ENCODE measurements at places on chromosomes 6 and 20.
A peak's percentile ranks its signal among the peaks of the same experiment; 100 is the strongest.

GRCh38 chr6:518218-518617 is 126.7 kb downstream of the IRF4 start:
- no peak for DNase-seq

GRCh38 chr6:3355358-3356055 is 96.8 kb downstream of the PSMG4 start:
- DNase-seq: no peak

GRCh38 chr6:14540810-14541540 is 423.4 kb downstream of the CD83 start:
- DNase-seq: no peak

DNA sequence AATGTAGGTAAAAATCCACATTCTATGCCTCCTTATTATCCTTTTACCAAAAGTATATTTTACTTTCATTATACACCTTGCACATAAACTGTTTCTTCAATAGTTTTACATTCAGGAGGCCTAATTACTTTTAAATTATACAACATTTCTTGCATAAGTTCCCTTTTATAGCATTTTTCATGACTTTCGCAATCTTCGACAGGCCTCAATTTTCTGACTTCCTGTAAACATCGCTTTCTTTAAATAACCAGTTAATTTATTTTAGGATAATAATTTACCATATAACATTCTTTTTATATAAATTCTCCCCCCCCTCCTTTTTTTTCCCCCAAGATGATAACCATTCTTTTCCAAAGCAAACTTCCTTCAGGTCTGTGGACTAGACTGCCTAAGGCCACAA is 9.2 kb downstream of the SLC35A1 start:
- no peak for DNase-seq

DNA sequence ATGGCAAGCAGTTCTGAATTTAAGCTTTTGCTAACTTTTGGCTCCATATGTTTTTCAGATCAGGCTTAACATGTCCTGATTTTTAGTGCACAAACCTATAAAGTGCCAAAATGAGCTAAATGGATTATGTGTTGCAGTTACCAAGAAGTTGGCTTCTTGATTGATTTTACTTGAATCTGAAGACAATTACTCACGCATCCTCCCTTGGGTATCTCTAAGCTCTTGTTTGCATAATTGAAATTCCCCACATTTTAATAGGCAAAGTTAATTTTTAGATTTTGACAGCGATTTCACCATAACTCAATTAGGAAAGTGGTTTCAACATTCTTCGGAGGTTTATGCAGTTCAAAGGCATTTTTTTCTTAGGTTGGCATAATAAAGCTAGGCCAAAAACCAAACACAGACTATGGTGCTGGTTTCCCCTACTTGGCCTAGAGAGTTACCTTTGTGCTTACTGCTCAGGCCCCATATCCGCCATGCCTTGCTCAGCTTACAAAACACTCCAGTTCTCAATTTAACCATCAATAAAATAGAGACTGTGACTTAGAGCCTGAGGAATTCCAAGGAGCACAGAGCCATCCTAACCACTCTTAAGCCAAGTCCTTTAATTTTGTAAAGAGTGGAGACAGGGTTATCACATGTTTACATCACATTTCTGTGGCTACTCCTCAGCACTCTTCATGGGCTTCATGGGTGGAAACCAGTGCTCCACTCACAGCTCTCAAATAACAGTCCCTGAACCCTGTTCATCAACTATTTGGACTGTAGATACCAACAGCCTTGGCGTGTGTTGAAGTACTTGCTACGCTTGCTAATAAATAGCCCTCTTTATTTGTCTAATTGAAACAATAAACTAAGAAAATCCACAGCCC is 32.1 kb downstream of the LAMA4 start:
- peak; percentile 82 for DNase-seq

- DNase-seq: no peak
These were observed 181.7 kb upstream of the ARID1B start for GRCh38 chr6:156595476-156595875.

GRCh38 chr6:144478483-144478882 is 193.3 kb downstream of the UTRN start:
- no peak for DNase-seq

DNA sequence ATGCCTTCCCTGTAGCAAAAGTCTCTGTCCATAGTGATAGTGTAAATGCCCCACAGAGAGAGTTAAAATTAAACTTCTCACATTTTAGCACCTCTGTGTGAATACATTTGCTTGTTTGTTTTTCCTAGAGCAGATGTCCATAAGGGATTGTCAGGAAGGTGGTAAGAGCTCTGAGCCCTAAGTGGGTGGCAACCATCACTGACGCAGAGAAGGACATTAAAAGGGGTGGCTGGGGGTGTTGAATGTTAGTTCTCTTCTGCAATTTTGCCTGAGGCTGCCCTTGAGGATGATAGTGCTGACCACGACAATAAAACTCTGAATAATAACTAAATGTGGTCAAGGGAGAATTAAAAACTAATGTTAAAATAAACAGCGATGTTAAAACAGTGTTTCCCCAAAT is 174.3 kb upstream of the ID4 start:
- no peak for DNase-seq

DNA sequence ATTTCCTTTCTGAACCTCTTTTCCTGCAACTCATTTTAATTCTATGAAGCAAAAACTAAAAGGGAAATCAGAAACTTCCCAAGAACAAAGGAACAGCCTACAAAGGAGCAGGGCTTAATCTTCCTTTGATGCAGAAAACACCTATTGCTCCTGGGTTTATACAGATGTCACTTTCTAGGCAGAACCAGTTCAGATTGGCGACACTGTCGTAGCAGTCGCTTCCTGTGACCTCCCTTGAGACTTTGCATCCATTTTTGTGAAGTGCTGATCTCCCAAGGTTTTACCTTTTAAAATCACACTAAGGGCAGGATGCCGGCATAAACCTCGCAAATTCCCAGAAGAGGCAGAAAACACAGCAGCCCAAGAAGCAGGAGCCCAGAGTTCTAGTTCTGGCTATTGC is 40.1 kb downstream of the JAG1 start:
- no peak for DNase-seq

DNA sequence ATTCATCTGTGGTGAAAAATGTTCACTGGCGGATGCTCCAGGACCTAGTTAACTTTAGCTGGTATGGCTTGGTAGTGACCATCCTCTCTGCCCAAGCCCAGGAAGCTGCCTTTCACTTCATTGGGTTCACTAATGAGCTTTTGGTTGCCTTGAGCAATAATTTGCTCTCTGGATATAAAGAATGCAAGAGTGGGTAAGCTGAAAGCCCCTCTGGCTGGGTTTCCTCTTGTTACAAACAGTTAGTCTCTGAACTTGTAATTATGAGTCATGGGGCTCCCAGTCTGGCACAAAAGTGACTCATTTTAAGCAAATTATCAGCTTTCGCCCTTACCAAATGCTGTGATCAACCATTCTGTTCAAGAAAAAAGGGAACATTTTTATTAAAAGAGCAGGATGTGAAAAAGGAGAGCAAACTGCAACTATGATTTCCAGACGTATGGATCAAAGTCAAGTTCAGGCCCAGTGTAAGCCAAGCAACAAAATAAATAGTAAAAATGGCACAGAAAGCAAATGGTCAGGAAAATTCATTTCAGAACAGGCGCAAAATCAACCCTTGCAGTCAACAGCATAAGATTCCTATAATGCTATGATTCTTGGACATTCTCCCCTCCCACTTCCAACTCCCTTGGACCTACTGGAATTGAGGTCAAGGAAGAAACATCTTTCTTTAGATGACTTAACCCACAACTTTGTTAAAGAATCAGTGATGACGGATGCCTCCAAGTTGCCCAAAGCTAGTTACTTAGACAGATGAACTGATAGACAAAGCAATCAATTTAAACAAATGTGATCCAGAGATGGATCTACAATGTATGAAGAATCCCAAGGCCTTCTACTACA is 130.0 kb upstream of the KCNK16 start:
- DNase-seq: no peak

GRCh38 chr20:19725814-19726525 is 32.1 kb upstream of the RIN2 start:
- DNase-seq: no peak

GRCh38 chr6:97422171-97422570 is 139.2 kb upstream of the MMS22L start:
- DNase-seq: no peak

- DNase-seq: no peak
These were observed 248.8 kb downstream of the TTLL2 start for GRCh38 chr6:167573461-167574215.

GRCh38 chr6:118187568-118188164 is 280.6 kb downstream of the SLC35F1 start:
- DNase-seq: no peak

- no peak for DNase-seq
These were observed 149.5 kb downstream of the RNF144B start for GRCh38 chr6:18536591-18537055.

GRCh38 chr20:49792006-49792405 is 20.6 kb upstream of the SLC9A8 start:
- DNase-seq: no peak

DNA sequence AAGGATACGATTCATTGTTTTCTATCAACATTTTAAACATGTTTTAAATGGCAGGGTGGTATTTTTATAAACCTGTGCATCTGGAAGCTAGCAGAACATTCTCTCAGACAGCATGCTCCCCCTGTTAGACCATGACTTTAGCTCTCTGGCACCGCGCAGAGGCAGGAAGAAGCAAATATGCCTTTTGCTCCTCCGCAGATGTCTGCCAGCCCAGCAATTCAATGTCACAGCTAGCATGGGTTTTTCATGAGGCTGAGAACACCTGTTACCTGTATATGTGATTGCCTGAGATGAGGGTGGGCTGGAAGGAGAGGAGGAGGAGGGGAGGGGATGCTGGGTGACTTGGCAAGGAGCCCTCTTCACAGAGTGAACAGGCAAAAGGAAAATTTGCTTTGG is 6.7 kb downstream of the MTCH1 start:
- DNase-seq: no peak

GRCh38 chr6:83615025-83615999 is 93.6 kb downstream of the SNAP91 start:
- DNase-seq: peak; percentile 12

DNA sequence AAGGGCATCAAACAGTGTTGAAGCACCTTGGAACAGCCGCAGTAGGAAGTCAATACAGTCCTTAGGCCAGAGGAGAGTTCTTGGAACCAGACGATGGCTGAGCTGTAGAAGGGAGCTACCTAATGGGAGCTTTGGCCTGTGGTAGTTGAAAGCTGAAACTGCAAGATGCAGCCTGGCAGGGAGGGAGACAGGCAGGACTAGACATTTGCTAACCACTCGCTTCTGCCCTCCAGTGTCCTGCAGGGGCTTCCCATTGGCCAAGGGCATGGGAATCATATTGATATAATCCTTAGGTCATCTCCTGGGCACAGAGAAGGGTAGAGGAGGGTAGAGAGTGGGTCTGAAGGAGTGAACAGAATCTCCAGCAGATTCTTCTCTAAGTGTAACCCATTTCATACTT is 60.4 kb downstream of the TPD52L1 start:
- no peak for DNase-seq

GRCh38 chr6:364609-365540 is 26.7 kb upstream of the IRF4 start:
- no peak for DNase-seq

DNA sequence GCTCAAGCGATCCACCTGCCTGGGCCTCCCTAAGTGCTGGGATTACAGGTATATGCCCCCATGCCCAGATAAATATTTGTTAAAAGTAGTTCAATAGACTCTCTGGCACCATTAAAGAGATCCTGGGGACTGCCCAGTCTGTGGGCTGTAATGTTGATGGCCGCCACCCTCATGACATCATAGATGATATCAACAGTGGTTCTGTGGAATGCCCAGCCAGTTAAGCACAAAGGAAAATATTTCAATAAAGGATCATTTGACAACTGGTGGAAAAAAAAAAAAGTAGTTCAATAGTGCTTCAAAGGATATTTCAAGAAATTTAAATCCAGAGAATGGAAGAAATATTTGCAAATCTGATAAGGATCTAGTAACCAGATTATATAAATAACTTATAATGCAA is 1.5 kb upstream of the CRIP3 start:
- no peak for DNase-seq

DNA sequence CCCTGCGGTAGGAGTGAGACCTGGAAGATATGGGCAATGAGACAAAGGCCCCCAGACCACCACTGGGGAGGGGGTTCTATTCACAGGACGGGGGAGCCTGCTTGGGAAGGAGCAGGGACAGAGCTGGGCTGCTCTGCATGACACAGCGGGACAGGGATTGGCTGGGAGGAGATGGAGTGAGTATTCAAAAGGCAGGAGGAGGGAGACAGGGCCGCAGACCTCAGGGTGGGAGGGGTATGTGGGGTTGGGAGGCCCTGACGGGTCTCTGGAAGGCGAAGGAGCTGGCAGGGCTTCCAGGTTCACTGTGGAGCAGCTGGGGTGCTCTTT is 60.8 kb upstream of the RPS6KA2 start:
- no peak for DNase-seq

DNA sequence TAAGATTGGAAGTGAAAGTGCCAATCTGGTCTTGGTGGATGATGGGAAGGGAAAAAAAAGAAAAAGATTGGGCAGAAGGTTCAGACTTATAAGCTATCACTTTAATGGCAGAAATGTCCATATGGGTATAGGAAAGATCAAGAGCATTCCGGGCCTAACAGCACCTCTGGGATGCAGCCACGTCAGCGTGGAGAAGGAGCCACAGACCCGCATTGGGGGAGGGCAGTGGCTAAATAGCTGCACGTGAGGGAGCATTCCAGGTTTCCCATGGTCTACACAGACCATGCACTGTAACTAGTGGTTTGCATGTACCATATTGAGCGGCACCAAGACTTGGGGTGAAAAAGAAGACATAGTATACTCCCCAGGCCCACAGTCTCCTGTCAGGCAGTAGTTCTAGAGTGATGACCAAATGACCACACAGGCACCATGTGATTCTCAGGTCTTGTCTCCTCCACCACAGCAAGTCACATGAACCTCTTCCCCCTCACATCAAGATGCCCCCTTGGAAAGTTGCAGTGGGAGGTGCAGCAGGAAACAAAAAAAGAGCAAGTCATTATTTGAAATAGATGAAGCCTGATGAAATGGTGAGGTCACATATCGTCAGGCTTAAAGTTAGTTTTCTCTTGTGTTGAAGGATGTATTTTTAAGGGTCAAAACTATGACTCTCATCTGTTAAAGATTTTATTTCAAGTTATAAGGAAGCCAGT is 94.4 kb upstream of the TNFAIP3 start:
- DNase-seq: no peak

- DNase-seq: no peak
These were observed 326.9 kb downstream of the UBE3D start for GRCh38 chr6:82738773-82739172.

- DNase-seq: no peak
These were observed 270.0 kb upstream of the MARCKS start for GRCh38 chr6:113587078-113587699.

DNA sequence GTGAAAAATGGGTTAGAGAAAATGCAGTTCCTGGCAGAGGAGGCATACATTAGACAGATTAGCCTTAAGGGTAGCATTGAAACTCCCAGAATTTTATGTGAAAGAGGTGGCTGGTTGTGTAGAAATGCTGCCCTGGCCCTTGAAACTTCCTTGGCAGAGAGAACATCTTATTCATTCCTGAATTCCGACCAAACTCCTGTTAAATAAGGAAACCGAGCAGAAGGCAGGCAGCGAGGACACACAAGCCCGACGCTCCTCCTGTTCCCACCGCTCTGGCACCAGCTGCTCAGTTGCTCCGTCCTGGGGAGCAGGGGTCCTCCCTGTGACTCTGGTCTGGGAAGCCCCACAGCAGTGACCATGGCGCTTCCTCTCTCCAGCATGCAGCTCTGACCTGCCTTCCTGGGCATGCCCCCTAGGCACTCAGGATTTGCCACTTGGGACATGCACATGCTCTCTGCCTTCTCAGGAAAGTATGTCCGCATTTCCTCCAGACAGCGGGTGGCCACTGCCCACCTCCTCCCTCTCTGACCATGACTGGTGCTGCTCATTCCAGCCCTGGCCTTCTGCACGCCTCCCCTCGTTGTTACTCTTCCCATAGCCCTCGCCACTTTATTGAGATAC is 35.2 kb upstream of the CLDN20 start:
- no peak for DNase-seq

Measured in AG04449 (cell line).